AG09309 (cell line): ENCODE measurements at places on chromosomes 2 and 18.

- DNase-seq: no peak
These were observed 173.7 kb downstream of the CELF4 start for GRCh38 chr18:37391698-37392548.

- DNase-seq: no peak
These were observed 667 bp downstream of the SP9 start for GRCh38 chr2:174335254-174335987.

GRCh38 chr18:5152343-5153020 lies 44.6 kb downstream of the AKAIN1 start:
- DNase-seq: no peak

DNA sequence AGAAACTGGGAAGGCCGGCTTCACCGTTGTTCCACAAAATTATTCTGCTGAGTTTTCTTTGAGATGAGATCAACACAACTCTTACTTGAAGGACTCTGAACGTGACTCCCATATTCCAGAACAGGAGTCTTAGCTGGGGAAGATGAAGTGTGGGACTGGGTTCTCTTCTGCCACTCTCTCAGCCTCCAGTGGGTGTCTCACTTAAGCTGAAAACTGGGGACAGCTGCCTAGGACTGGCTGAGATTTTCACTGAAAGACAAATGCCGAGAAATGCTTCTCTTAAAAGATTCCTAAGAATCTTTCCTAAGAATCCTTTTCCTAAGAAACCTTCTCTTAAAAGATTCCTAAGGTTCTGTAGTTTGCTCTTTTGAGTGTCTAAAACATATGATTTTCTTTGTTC lies 156.6 kb upstream of the LHCGR start:
- DNase-seq: no peak

DNA sequence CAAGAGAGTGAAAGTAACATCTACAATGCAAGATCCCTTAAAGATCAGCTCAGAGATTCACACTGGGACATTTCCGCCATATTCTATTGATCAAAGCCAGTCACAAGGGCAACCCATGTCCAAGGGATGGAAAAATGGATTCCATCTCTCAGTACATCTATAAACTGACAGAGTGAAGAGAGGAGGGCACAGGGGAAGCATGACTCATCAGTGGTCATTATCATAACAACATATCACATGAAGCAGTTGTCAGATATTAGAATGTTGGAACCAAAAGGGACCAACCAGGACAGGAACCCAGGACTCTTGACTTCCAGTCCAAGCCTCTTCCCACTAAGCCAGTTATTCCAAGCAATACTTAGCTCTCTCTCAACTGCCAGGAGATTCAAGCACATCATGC lies 54.9 kb upstream of the IGFBP2 start:
- DNase-seq: no peak

DNA sequence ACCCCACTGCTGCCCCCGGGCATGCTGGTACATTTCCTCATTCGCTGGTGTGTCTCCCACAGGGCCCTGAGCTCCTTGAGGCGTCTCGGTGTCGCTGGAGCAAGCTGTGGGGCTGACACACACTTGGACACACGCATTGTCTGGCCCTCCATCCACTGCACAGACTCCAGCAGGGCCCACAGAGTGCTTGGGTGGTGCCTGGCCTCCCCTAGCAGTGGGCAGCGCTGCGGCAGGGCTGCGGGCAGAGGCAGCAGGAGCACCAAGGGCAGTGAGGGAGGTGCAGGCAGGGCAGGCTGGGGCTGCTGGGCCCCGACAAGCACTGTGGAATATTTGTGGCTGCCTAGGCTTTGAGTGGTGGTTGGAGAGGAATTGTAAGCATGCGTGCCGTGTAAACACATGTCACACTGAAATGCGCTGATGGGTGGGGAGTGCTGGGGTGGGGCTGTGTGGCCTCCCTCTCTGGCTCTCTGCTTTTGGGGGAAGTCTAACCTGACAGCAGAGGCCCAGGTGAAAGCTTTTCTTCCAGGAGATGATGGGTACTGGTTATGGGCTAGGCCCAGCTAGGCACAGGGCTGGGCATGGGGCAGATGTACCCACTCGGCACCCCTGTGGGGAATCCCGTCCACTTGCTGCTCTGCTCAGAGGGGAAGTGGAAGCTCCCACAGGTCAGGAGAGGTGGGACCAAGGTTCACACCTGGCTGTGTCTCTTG lies 55.5 kb upstream of the HS6ST1 start:
- peak; percentile 66 for DNase-seq

- DNase-seq: no peak
These were observed 118.5 kb upstream of the CD302 start for GRCh38 chr2:159916511-159916910.

DNA sequence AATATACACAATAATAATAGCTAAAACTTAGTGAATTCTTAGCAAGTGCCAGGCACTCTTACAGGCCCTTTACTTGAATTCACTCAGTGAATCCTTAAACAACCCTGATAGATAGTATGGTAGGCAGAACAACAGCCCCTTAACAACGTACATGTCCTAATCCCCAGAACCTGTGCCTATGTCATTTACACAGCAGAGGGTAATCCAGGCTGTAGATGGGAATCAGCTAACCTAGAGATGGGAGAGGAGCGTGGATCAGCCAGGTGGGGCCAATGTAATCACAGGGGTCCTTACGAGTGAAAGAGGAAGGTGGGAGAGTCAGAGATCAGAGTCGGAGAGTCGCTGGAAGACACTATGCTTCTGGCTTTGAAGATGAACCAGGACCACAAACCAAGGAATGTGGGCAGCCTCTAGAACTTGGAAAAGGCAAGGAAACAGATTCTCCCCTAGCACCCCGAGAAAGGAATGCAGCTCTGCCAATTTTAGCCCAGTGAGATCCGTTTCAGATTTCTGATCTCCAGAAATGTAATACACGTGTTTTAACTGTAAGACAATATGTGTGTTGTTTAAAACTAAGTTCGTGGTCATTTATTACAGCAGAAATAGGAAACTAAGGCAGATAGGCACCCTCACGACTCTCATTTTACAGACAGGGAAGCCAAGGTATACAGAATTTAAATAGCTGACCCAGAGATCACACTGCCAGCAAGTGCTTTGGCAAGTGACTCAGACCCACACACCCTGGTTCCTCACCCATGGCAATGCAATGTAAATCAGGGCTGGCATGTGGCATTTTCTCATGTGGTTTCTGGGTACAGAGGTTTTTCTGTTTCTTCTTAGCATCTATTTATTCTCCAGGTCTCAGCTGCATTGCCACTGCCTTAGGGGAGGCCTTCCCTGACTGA lies 68.9 kb downstream of the DOCK10 start:
- DNase-seq: no peak

GRCh38 chr2:205232086-205232485 lies 450.2 kb upstream of the NRP2 start:
- no peak for DNase-seq

GRCh38 chr18:31723639-31723989 lies 37.1 kb downstream of the SLC25A52 start:
- no peak for DNase-seq

DNA sequence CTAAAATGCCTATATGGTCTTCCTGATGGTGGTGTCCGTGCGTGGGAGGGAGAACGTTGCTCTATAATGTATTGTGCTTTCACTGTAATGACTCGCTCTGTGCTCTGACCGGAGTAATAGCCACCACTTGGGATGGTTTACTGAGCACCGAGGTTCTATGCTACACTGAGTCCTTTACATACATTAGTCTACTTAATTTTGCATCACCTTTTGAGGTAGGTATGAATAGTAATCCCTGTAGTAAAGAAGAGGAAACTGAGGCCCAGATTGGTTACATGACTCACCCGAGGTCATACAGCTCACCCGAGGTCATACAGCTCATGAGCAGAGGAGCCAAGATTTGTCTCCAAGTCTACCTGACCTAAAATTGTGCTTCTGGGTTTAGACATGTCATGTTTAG lies 79.5 kb downstream of the ARMC9 start:
- no peak for DNase-seq

- peak; percentile 79 for DNase-seq
These were observed 11.4 kb upstream of the GALNT5 start for GRCh38 chr2:157245846-157246764.

GRCh38 chr2:11683476-11683875 lies 13.5 kb upstream of the NTSR2 start:
- DNase-seq: no peak

DNA sequence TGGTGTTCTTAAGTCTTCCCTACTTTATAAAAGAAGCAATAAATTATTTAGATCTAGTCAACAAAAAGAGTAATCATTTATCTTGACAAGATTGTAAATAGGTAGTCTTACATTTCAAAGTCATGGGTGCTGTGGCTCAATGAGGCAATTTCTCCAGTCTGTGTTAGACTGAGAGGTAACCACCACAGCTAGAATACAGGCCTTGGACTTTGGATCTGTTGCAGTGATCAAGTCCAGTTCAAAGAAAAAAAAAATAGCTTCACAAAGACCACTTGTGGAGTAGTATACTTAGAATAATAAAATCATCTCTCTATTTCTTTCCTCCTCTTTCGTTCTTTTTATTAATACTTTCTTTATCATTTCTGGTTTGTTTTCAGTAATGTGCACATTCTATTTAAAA lies 93.1 kb upstream of the FSIP2 start:
- DNase-seq: no peak
